ENCODE measurements at places on chromosomes 3 and 15.
A peak's percentile ranks its signal among the peaks of the same experiment; 100 is the strongest.

DNA sequence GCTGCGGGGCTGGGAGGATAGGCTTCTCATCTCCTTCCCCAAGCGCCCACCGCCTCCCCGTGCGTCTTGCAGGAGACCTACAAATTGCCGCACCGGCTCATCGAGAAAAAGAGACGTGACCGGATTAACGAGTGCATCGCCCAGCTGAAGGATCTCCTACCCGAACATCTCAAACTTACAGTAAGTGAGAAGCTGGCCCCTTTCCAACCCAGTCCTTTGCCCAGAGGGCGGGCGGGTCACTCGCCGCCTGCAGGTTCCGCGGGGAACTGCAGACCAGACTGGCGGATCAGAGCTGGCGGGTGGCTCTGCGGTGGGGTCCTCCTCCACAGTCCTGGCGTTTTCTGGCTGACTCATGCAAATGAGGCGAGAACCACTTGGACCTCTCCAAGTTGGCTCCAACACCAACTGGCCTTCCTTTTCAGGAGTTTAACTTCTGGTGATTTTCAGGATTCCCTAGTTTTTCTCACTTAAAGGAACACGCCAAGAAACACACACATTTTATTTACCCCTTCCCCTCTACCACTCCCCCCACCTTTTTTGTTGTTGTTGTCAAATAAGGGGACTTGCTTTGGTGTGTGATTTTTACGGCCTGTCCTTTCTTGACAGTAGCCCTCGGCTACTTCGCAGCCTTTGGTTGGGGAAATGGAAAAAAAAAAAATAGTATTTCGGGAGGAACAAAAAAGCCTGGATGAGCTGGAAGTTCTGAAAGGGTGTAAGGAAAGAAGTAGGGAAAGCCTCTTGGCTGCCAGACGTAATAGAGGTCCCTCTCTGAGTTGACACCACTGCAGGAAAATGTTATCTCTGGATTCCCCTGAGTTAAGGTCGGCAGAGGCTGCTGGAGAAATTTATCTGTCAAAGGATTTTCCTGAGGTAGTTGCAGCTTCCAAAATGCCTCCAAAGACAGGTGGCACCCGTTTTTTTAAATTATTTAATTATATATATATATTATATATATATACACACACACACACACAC, 1.3 kb downstream of the BHLHE40 start:
- DNase-seq = peak; percentile 75

GRCh38 chr15:60390231-60390630, 7.6 kb downstream of the ANXA2 start:
- no peak for DNase-seq

- no peak for DNase-seq
Measured at GRCh38 chr3:8359133-8359532, 142.5 kb upstream of the LMCD1 start.

DNA sequence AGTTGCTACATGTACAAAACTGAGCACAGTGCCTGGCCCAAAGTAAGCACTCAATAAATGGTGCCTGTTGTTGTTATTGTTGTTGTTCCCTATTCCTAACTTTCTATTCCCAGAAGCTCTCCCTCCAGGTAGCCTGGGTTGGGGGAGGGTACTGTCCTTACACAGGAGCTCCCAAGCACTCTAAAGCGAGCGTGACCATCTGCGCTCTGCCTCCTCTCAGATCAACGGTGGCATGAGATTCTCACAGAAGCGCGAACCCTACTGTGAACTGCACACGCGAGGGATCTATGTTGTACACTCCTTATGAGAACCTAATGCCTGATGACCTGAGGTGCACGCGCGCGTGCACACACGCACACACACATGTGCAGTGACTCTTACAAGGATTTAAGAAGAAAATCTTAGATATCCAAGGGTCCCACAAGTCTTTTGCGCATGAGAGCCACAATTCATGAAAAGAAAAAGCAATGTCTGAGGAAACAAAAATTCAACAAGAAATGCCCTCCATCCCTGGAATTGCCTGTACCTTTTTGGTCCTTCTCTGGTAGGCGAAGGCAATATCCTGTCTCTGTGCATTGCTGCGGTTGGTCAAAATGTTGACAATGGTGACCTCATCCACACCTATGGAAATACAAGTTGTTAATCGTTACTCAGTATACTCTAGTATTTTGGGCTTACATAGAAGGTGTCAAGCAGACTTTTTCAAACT, 33.7 kb downstream of the ANXA2 start:
- DNase-seq = no peak

DNA sequence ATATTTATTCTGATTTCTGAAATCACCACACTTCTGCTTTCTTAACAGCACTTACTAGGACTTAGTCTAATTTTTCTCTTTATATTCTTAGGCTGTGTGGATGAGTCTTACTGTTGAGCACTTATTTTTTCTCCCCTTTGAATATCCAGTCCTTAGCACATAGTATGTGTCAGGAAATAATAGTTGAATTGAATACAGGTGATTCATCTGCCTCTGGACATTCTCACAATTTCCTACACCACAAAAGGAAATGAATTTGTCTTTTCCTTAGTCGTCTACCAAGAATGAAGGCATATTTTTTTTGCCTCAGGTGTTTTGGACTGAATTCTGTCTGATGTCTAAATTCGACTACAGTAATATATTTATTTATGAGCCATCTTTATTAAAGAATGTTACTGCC, 204.2 kb downstream of the GHSR start:
- no peak for DNase-seq

- no peak for DNase-seq
Measured at GRCh38 chr3:60989626-60990441, 261.4 kb downstream of the FHIT start.

All from NK-92 treated with Interleukin-12 subunit alpha and Interleukin-12 subunit beta, amount 100 ng/mL, for 24 hours (cell line).